ENCODE measurements at places on chromosomes 5 and 9. TPM values are rescaled to one million over a fixed set of nuclear protein-coding genes. Genes with fewer than 3 reads are reported as not detected.
A peak's percentile ranks its signal among the peaks of the same experiment; 100 is the strongest.

DNA sequence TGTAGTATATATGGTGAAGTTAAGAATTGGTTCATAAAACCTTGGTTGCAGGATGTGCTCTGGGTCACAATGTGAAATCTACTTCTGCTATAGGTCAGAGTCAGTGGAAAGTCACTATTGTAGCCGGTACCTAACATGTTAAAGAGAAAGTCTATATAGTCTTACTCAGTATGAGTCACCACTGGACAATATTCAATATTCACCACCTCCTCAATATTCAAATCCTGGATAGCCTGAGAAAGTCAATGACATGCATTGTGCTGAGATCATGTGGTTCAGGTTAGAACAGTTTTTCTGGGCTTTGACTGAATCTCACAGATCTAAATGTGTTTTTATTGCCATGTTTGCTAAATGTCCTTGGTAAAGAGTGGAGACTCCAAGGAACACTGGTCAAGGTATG is 108.8 kb downstream of the HMHB1 start:
- DNase-seq, result peak; percentile 56

GRCh38 chr5:132103969-132104391 is 30.4 kb downstream of the CSF2 start:
- no peak for DNase-seq

DNA sequence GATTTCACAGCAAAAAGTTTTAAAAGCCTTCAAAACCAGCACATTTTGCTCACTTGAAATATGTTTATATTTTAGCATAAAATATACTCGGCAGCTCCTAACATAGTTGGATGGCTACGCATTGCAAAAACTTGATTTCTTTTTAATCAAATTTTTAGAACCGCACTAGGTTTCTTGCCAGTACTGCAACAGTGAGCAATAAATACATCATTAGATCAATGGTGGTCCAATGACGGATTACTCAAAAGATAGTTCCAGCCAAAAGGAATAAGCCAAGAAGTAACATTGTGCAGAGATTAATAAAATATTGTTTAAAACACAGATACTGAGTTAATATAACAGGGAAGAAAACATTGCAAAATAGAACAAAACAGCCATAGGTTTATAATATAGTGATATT is 5.5 kb downstream of the MARCHF3 start:
- peak; percentile 51 for DNase-seq

DNA sequence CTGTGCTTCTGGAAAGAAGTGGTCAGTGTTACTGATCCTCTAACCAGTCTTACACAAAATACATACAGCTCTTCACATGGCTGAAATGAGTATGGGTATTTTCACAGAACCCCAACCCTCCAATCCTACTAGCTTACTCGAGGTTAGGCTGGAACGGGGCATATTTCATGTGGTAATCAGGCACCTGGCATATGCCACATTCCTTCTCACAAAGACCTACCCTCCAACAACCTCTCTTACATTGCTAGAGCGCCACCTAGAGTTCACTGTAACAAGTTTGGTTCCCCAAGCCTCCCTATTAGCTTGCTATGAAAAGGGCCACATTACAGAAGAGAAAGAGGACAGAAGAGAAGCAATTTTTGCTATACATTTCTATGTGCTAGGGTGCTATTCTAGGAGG is 597.3 kb downstream of the PRELID2 start:
- DNase-seq, result peak; percentile 77

- DNase-seq, result no peak
Observed at GRCh38 chr9:92046676-92047075, 68.5 kb downstream of the SPTLC1 start.

GRCh38 chr9:103811462-103811861 is 282.6 kb upstream of the SMC2 start:
- no peak for DNase-seq

DNA sequence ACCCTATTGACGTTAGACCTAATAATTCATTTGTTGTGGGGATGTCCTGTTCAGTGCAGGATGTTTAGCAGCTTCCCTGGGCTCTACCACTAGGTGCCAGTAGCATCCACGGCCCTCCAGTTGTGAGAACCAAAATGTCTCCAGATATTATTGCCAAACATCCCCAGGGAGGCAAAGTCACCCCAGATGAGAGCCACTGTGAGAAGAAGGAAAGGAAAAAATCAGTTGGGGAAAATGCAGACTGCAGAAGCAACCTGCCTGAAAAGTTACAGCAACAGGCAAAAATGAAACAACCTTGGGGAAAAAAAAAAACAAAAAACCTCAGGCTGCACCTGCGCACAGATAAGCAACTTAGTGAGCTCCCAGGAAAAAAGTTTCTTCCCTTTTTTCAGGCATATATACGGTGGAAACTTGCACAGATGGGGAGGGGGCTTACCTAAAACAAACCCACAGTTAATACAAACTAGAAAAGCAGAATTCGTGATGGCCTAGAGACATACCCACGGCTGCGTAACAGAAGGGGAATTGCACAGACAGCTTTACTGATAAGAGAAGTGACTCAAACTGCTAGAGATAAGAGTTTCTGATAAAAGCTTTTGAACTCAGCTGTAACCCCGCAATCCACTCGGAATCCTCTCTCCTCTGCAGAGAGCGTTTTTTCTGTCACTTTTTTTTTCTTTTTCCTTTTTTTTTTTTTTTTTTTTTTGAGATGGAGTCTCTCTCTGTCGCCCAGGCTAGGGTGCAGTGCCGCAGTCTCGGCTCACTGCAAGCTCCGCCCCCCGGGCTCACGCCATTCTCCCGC is 29.8 kb upstream of the FBP1 start:
- peak; percentile 78 for DNase-seq

GRCh38 chr9:106482733-106483132 is 380.2 kb upstream of the ZNF462 start:
- no peak for DNase-seq

- DNase-seq, result no peak
Observed at GRCh38 chr9:132040808-132041207, 38.9 kb downstream of the MED27 start.

DNA sequence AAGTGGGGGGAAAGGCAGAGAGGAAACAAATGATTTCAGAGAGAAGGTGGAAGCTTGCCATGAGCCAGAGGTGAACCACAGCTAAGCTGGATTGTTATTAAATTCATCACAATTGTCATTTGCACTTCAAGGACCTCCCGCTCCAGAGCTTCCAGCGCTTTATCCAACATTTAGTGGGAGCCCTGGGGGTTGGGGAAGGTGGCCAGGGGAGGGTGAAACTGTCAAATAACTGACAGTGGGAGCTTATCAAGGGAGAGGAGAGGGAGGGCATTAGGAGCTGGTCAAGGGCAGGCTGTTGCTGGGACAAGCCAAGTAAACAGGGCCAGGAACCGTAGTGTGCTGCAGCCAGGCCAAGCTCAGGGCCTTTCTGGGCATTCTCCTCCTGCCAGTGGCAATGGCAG is 71.5 kb downstream of the SIL1 start:
- DNase-seq, result no peak

GRCh38 chr5:93596676-93597490 is 13.9 kb downstream of the NR2F1 start:
- DNase-seq, result no peak

DNA sequence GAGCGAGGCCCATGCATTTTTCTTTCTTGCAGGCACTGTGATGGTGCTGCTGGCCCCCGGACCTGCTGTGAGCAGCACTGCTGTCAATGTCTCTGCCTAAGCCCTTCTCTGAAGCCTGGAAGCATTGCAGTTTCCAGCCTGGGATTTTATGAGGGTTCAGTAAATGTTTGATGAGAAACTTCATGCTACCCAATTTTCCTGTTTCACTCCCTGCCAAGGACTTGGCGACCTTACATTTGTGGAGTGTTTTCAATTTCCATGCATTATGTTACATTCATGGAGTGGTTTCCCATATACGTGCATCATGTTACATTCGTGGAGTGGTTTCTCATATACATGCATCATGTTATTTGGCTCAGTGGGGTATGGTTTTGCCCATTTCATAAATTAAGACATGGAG is 90.7 kb upstream of the PTCH1 start:
- no peak for DNase-seq

DNA sequence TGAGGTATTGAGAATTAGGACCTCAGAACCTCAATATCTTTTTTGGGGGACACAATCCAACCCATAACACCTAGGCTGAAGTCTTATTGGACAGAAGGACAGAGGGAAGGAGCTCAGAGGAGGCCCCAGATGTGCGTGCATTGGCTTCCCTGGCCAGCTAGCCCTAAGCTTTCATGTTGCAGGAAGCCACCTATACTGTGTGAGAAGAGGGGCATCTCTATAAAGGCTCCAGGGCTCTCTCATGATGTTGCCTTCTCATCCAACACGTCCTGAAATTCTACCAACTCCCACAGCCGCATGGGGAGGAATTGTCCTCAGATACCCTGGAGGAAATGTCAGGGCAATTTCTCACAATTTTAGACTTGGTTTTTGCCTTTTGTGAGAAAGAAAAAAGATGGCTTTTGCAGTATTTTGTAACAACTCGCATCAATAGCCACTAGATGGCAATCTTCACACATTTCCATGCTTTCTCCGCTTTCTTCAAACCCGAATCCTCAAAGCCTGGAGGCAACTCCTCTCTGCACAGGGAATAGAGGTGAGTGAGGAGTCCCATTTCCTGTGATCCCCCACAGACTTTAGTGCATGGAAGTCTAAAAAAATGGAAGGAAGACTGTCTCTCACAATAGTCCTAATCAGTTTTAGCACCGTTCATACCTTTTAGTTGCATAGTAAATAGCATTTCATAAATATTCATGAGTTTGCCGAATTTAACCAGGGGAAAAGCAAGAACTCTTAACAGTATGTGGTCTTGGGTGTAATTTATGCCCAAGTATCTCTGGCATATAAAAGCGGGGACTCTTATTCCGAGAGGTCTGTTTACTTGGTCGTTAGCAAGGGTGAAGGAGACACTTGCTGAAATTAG is 7.4 kb upstream of the PPP3R2 start:
- DNase-seq, result peak; percentile 67

- DNase-seq, result no peak
Observed at GRCh38 chr5:140151144-140152021, 23.6 kb upstream of the CYSTM1 start.

DNA sequence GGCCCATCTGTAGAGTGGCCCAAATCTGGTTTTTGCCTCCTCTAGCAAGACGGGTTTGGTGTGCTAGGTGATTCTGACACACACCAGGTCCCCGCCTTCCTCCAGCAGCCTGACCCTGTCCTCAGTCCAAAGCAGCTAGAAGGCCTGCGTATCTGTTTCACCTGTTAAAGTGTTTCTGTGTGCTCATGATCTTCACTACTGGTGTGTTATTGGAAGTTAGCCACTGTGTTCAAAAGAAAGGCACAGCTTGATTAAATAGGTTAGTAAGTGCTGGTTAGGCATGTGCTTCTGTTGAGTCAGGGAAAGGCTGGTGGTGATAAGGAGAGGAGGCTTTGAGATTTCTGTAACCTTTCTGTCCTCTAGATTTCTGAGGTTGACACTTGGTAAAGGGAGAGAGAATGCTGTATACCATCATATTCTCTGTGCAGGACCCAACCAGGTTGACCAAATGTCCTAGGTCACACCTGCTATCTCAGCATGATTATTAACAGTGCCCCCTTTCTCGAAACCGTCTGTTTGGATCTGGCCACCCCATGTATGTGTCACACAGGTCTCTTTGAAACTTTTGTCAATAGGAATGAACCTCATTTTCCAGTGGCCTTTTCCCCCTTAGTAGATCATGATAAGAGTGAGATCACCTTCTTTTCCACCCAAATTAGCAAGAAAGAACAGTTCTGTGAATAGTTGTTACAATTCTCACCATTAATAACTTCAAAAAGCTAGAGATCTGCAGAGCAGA is 58.8 kb downstream of the ARHGAP26 start:
- DNase-seq, result no peak

DNA sequence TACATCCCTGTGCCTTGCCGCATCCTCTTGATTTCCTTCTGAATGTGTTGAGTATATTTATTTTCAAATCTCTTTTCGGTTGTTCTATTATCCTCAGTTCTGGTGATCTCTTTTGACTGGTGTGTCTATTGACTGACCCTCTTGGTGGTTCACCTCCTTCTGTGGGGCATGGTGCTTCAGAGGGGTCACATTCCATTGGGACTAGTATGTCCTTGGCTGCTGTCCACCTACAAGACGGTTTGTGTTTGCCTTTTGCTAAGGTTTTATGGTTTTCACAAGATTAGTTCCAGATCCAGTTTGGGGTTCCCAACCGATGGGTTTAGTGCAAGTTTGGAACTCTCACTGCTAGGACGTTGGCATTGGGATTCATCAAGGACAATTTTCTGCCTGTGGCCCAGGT is 66.6 kb downstream of the PHF2 start:
- peak; percentile 57 for DNase-seq

- no peak for DNase-seq
Observed at GRCh38 chr5:64807520-64807919, 38.8 kb downstream of the CWC27 start.

DNA sequence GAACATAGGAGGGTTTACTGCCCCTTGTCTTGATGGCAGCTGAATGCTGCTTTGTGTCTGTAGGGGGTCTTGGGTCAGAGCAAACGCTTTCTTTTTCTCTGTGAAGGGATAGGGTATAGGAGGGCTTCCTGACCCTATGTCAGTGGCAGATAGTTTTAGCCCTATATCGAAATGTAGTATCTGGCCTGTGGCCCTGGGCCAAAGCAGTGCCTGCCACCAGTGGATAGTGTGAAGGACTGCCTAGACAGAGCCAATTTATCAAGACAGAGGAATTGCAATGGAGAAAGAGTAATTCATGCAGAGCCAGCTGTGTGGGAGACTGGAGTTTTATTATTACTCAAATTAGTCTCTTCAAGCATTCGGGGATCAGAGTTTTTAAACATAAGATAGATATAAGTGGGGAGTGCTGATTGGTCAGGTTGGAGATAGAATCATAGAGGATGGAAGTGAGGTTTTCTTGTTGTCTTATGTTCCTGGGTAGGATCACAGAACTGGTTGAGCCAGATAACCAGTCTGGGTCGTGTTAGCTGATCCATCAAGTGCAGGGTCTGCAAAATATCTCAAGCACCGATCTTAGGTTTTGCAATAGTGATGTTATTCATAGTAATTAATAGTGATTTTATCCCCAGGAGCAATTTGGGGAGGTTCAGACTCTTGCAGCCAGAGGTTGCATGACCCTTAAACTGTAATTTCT is 178.5 kb downstream of the GDNF start:
- DNase-seq, result no peak

GRCh38 chr5:71652803-71653543 is 65.8 kb downstream of the MCCC2 start:
- peak; percentile 12 for DNase-seq

Gene TMEM171
- 0.90 TPM for total RNA-seq

Gene DMRT3
- total RNA-seq, result not detected

Gene SEMA5A
- 57.0 TPM for total RNA-seq

Gene LMBRD2
- 22.1 TPM for total RNA-seq

Gene CFAP77
- not detected for total RNA-seq

Gene AQP7
- 0.09 TPM for total RNA-seq

Gene KCNV2
- not detected for total RNA-seq

Gene LAMC3
- total RNA-seq, result 0.08 TPM
